COR-L47 (cell line): ENCODE measurements at places on chromosomes 11 and 22.
A peak's percentile ranks its signal among the peaks of the same experiment; 100 is the strongest.

- no peak for DNase-seq
These were observed 21.3 kb upstream of the KRTAP5-6 start for GRCh38 chr11:1675536-1676228.

GRCh38 chr11:6219359-6219758, 14.0 kb downstream of the C11orf42 start:
- DNase-seq, result no peak

GRCh38 chr11:32775908-32776307, 18.6 kb downstream of the CCDC73 start:
- no peak for DNase-seq

GRCh38 chr11:64060861-64061444, 25.2 kb downstream of the FLRT1 start:
- DNase-seq, result peak; percentile 79

GRCh38 chr11:103812680-103813079, 223.8 kb upstream of the DDI1 start:
- DNase-seq, result no peak

DNA sequence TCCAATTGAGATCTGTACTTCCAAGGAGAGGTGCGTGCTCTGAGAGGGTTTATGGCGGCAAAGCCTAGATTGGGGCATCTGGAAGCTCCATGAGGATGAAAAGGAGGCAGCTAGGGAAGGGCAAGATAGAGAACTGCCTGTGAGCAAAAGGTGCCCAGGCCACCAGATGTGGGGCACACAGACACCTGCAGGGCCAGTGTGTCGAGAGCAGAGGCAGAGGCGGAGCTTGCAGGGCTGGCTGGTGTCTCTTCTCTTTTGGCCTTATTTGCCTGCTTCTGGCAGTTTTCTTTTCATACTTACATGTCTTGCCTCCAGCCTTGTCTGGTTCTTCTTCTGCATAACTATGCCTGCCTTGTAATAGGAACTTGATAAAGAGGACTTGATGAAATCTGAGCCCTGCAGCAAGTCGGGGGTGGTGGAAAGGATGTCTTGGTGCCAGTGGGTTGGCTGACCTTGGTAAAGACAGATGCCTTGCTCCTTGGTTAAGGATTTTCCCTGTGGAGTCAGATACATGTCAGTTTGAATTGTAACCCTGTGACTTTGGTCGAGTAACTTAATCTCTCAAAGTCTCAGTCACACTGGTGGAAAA, 680.3 kb downstream of the NTM start:
- no peak for DNase-seq

- no peak for DNase-seq
These were observed 75.7 kb downstream of the CELSR1 start for GRCh38 chr22:46461566-46462180.

- DNase-seq, result peak; percentile 59
These were observed 21.7 kb upstream of the HSPA8 start for GRCh38 chr11:123083623-123084029.

- no peak for DNase-seq
These were observed 37.2 kb downstream of the GRIK4 start for GRCh38 chr11:120548682-120549209.

DNA sequence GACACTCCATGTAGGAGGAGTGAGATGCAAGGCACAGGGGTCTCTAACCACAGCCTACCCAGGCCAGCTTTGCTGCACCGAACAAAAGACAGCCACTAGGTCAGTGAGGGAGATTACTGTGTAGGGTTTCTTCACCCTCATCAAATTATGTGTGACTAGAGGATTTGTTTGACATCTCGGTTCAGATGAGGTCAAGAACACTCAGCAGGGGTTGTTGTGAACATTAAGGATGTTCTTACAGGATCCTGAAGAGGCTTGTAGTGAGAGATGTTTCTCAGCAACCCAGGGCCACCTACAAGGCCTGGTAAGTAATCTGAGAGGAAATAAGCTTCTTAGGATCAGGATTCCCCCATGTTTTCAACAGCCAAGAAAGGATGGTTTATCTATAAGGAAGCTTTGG, 202.1 kb downstream of the NXPE2 start:
- no peak for DNase-seq

- DNase-seq, result no peak
These were observed 88.7 kb upstream of the TIMP3 start for GRCh38 chr22:32712644-32713355.

GRCh38 chr11:116935089-116935488, 97.7 kb upstream of the APOA1 start:
- no peak for DNase-seq

GRCh38 chr22:48780597-48781277, 1046.9 kb downstream of the BRD1 start:
- DNase-seq, result no peak

DNA sequence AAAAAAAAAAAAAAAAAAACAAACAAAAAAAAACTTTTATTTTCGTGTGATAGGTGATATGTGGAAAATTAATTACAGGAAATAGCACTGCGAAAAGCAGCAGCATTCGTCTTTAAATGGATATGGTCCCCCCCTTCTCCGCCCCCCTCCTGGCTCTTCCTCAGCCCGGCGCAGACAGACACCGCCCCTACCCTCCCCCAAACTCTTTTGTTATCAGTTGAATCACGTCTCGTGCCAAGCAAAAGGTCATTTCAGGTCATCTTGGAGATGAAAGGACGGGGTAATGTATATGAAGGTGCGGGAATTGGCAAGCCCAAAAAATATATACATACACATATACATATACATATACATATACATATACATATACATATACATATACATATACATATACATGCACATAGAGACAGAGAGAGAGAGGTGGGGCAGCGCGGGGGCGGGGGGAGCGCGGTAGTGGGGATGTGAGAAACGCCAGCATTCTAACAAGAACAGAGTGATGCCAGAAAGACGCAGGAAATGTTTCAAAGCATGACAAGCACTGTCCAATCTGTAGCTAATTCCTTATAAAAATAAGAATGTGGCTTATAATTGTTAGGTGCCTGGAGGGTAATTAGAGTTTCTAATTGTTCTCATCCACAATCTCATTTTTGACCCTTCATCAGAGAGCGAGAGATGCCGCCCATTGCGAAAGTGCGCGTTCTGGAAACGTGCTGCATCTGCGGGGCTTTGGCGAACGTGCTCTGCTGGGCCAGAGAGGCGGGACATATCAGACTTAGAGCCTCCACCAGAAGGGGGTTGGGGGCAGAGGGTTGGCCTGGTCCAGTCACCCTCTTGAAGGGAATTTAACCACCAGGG, 214.5 kb upstream of the UBASH3B start:
- no peak for DNase-seq

DNA sequence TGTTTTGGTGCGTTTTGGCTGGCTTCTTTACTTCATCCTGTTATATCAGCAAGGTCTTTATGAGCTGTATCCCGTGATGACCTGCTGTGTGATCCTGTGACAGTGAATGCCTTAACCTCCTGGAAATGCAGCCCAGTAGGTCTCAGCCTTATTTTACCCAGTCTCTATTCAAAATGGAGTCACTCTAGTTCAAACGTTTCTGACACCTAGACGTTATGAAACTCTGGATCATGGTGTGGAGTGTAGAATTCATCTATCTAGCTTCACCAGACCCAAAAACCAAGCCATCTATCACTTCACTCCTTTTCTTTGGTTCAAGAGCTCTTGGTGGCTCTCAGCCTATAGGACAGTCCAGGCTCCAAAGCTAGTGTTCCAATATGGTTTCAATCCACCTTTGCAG, 28.2 kb upstream of the ZDHHC13 start:
- DNase-seq, result no peak

GRCh38 chr11:66546368-66546965, at the start of gene ACTN3:
ACTN3 (plus strand) TSS chr11:66546903; CDS start chr11:66546938, 35 bp downstream.
- no peak for DNase-seq

- DNase-seq, result no peak
These were observed 772 bp downstream of the TBC1D10C start for GRCh38 chr11:67404515-67405195.

DNA sequence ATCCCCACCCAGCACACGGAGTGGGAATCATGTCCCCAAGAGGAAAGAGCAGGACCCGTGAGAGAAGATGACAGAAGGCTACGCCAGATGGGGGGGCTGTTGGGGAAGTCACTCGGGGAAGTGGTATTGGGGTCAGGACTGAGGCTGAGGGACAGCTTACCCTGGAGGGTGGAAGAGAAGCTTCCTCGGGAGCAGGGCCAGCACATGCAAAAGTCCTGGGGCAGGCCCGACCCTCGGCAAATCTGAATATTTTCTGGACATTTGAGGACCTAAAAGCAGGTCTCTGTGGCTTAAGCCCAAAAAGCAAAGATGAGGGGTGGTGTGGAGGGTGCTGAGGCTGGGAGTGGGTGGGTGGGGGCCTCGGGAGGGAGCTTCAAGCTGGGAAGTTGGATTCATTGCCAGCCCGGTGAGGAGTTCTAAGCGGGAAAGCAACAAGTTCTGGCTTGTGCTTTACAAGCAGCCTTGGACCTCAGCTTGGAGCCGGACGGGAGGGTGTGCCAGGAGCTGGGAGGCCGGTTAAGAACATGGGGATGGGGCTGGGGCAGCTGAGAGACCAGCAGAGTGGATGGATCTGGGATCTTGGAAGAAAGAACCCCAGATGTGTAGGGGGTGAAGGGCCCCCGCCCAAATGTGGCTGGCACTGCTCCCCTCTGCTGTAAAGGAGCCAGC, 34.9 kb downstream of the GRAMD4 start:
- no peak for DNase-seq

DNA sequence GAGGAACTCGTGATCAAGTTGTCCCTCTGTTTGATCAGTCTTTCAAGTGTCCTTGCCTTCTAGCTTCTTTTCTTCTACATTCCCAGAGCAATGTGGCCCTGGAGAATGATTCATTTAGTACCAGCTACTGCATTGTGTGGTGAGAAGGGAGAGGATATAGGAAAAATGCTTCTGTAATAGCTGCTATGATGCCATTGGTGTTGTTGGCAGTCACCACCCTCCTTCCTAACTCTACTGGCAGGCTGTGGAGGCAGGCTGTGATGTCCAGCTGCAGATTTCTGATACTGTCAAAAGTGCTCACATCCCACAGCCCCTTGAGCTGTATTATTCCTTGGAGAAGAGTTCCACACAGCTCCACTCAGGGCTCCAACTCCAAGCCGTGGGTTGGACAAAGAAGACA, 52.8 kb downstream of the ENDOD1 start:
- no peak for DNase-seq

- no peak for DNase-seq
These were observed 239.7 kb downstream of the CTTN start for GRCh38 chr11:70637949-70638583.

DNA sequence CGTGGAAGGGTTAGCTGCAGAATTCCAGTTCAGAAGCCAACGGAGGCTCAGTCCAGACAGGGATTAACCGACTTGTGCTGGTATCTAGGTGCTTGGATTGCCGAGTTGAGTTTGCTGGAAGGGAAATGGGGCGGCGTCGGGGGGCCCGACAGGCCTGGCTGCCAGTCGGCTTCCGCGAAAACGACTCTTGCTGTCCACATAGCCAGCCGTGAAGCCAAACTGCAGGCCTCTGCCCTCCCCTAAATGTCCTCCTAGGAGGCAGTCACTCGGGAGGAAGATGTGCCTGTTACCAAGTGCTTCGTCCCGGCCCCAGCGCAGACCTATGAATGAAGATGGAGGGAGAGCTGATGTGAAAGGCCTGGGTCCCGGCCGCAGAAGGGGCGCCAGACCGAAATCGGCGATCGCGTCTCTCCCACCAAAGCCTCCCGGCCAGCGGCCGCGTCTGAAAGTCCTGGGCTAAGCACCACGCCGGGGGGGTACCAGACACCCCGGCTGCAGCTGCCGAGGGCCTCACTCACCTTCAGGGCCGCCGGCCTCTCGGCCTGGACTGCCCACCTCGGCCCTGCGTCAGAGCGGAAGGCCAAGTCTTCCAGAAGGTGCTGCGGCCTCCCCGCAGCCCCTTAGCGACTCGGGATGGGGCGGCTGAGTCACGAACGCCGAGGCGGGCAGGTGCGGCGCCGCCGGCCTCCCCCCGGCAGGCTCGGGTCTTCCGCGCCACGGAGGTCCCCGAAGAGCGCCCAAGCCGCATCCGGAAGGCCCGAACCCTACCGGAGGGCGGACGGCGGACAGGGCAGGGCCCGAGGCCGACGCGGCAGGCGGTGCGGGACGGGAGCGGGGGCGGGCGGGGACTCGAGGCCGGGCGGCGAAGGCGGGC, 7.5 kb downstream of the DPAGT1 start:
- no peak for DNase-seq

DNA sequence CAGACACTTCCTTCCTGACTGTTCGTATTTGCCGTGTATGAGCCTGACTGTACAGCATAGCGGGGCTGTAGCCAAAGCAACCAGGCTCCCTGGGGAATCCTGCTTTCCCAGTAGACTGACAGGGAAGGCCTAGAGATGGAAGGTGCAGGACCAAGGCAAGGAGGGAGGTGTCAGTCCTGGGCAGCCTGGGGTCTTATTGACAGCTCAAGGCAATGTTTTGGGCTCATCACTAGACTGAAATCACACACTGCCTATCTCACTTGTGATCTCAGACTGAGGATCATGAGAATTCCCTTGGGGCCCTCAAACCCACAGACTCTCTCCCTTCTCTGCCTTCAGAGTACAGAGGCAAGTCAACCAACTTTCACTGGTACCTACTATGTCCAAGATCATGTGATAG, 346.8 kb upstream of the NARS2 start:
- DNase-seq, result no peak

DNA sequence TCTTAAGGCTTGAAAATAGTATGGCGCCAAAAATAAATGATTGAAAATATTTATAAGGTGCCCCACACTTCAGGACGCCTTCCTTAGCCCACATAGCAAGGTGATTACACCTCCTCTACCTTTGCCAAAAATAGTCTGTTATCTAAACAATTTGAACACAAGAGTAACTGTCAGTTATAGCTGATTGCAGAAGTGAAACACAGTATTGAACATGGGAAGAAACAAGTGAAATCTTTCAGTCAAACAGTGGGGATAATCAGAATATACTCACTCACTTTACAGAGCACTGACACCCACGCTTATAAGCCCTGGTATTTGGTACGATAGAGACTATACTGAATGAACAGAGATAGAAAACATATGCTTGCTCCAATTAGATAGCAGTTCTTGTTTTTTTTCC, 203.1 kb downstream of the RAB38 start:
- no peak for DNase-seq

- no peak for DNase-seq
These were observed 47.0 kb upstream of the GALNT18 start for GRCh38 chr11:11668781-11669180.

DNA sequence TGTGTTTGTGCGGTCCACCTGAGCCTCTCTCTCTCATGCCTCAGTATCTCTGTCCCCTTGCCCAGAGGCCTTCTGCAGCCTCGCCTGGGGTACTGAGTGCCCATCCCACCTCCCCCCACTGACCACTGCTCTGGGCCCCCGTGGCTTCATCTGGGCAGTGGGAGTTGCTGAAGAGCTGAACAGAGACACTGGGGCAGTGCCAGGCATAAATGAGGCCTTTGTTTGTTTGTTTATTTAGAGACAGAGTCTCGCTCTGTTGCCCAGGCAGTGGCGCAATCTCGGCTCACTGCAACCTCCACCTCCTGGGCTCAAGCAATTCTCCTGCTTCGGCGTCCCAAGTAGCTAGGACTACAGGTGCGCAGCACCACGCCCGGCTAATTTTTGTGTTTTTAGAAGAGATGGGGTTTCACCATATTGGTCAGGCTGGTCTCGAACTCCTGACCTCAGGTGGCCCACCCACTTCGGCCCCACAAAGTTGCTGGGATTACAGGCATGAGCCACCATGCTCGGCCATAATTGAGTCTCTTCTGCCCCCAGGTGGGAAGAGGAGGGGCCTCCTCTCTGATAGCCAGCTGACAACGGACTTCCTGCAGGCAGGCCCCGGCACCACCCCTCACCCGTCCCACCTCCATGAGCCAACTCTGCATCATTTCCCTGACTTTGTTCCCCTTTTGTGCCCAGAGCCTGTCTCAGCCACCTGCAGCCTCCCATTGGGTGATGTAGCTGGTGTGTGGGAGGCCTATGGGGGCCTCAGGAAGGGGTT, 9.3 kb downstream of the CRYBB3 start:
- DNase-seq, result no peak

- peak; percentile 97 for DNase-seq
These were observed 19.6 kb downstream of the VPS37C start for GRCh38 chr11:61141601-61142028.
